PC-3 (cell line): ENCODE measurements at places on chromosomes 5 and 9.

- peak; percentile 90 for DNase-seq
Observed at GRCh38 chr5:108727651-108728565, 19.8 kb upstream of the FER start.

- DNase-seq = no peak
Observed at GRCh38 chr5:176773408-176774035, 36.8 kb upstream of the UNC5A start.

- DNase-seq = peak; percentile 26
Observed at GRCh38 chr5:140109018-140109758, 4.7 kb upstream of the PURA start.

DNA sequence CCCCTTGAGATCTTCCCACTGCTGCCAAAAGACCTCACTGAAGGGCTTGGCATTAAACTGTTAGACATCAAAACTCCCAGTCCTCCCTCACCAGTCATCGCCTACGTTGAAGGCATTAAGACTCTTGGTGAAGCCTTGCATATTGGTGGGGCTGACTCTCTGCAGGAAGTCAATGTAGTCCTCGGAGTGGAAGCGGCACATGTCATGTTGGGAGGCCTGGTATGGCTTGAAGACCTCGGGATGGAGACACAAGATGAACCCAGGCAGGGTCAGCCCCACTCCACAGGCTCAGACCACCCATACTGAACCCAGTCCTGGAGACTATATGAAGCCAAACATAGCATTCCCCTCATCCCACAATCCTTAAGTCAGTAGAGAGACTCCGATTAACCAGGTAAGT, 1.9 kb downstream of the HDAC3 start:
- DNase-seq = no peak

DNA sequence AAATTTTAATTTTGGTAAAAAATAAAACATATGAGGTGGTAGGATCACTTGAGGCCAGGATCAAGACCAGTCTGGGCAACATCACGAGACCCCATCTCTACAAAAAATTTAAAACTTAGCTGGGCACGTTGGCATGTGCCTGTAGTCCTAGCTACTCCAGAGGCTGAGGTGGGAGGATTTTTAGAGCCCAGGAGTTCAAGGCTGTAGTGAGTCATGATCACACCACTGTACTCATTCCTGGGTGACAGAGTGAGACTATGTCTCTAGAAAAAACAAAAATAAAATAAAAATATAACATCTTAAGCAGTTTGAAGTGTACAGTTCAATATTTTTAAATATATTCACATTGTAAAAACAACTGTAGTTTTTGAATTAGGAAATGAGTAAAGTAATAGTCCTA, 108.3 kb downstream of the SMIM15 start:
- peak; percentile 9 for DNase-seq

GRCh38 chr5:89444088-89444487, 561.1 kb upstream of the MEF2C start:
- DNase-seq = no peak

DNA sequence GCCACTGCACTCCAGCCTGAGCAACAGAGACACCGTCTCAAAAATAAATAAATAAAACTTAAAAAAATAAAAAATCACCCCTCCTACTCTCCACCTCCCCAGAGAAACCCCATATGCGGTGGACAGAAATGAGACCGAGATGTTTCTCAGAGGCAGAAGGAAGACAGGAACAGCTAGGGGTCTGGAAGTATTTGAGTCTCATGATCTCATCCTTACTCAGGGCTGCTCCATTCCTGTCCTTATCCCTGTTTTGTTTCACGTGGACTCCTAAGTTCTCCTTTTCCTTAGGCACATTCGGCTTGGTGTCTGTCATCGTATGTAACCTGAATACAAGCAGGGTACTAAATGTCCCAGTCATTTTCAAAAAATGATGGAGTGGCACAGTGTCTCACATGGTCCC, 76.1 kb downstream of the C9orf50 start:
- DNase-seq = peak; percentile 18

DNA sequence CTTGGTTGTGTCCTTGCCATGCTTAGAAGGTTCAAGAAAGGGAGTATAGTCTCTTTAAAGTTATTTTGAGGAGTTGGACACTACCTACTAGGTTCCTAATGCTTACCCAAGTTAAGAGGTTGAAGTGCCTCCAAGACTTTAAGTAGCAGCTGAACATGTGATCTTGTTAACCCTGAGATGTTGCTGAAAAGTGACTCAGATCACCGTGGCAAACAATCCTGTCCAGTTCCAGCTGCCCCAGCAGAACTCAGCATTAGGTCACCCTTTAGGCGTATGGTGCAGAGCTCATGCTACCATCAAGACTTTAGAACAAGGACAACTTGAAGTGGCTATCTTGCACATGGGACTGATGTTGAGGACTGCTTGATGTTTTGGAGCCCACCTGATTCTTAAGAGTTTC, 22.5 kb downstream of the ZNF462 start:
- peak; percentile 70 for DNase-seq

DNA sequence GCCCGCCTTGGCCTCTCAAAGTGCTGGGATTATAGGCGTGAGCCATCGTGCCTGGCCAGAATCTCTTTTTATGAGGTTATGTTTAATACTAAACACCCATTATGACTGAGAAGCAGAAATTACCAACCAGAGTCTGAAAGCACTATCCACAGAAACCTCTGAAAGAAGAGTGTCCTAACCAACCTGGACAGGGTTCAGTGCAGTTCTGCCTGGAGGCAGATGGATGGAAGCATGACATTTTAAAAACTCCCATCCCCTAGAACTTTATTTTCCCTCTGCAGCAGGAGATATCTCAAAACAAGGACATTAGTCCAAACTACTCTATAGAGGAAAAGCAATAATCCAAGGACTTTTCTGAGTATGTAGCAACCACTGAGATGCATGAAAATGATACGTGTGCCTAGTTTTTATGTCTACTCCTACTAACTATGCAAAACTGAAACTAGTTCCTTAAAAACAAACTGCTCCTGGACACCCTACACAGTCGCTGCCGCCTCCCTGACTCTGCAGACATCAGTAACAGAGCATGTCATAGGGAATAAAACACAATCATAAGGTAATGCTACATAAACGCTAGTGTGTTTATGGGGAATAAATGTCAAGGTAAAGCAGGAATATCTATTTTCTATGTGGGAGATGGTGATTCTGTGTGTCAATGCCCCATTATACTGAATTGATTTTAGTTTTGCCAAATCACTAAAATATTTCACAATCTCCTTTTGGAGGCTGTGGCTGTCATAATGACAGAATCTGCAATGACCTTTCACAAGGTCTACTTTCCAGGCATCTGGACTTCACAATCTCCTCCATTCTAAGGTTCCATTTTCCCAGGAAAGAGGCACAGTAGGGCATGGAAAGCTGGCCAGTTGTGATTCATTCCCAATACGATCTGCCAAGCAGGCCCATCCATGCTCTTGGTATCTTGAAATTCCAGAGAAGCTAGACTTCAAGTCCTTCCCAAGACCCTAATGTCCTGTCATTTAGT, 122.8 kb downstream of the SIL1 start:
- DNase-seq = no peak

GRCh38 chr5:175219366-175219765, 224.6 kb downstream of the DRD1 start:
- no peak for DNase-seq

DNA sequence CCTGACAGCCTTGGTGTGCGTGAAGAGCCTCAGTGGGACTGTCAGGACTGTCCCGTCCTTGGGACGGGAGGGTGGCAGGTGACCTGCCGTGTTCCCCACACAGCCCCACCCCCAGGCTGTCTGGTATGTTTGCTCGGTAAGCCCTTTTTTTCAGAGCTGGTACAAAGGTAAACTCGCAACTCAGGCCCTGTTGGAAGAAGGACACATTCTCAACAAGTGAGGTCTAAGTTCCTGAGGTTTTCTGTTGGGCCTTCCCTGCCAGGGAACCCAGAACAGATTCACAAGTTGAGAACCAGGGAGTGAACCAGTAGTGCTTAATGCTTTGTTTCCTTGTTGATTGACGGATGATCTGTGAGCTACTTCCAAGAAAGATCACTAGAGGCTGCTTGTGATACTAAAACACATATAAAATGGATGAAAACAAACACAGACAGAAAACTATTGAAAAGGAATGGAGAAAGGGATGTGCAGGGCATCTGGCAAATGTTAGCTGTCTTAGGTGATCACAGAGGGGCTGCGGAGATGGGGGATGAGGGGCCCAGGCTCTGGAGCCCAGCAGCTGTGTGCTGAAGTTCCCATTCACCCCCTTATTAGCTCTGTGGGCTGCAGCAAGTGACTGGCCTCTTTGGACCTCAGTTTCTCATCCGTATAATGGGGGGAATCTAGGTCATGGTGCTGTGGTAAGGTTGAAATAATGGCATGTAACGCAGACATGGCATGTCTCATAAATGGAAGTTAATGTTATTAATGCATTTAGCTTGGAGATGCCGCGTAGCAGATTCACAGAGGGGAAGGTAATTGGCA, 2.7 kb downstream of the NDST1 start:
- DNase-seq = no peak

- DNase-seq = no peak
Observed at GRCh38 chr5:109452661-109453060, 42.9 kb upstream of the PJA2 start.

GRCh38 chr5:38556088-38556598, 303 bp downstream of the LIFR start:
- DNase-seq = no peak

DNA sequence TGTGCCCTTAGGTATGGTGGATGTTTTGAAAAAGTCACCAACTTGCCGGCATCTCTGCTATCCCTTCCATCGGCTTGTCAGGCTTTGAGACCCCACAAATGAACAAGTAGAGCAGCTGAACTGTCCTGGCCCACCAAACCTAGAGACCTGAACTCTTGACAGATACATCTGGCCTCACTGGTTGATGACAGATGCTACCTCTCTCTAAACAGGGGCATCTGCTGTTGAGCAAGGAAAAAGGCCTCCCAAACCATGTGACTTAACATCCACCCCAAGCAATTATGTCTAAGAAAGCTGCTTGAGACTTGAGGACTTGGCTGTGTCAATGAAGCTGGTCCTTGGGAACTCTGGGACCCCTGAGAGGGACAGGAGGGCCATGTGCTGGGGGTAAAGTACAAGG, 2.3 kb downstream of the CCNI2 start:
- no peak for DNase-seq

GRCh38 chr5:138024117-138024516, 8.8 kb downstream of the FAM13B start:
- no peak for DNase-seq

GRCh38 chr9:136930014-136930413, 14.5 kb downstream of the FBXW5 start:
- DNase-seq = no peak

- no peak for DNase-seq
Observed at GRCh38 chr5:179747811-179748210, 15.2 kb downstream of the MAML1 start.

- DNase-seq = no peak
Observed at GRCh38 chr9:126306071-126306647, 20.5 kb upstream of the MVB12B start.

DNA sequence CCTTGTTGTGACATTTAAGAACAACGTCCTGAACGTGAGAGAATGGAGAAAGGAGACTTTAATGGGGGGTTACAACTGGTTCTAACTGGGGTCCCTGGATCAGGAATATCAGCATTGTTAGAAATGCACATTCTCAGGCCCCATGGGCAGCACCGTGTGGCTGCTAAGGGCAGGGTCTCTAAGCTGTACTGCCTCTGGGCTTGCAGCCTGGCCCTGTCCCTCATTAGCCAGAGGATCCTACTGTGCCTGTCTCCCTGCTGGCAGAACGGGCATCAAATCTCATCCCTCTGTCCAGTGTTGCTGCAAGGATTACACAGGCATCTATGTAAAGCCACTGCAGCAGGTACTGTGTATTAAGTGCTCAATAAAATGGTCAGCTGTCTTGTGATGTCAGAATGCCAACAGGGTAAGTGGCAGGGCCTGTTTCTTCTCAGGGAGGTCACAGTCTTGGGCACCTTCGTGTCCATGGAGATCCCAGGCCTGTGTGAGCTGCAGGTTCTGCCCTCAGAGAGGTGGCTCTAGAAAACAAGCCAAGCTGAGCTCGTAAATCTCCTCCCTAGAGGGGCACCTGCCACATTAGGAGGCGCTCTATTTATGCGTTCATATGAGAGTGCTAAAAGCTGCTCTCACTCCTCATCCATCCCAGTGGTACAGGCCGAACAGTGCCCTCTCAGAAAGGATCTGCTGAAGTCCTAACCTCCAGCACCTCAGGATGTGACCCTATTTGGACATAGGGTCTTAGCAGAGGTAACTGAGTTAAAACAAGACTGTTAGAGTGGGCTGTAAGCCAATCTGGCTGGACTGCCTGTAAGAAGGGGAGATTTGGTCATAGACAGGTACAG, 210.5 kb downstream of the GADD45G start:
- no peak for DNase-seq

- peak; percentile 77 for DNase-seq
Observed at GRCh38 chr9:82606492-82607382, 456.2 kb downstream of the RASEF start.

GRCh38 chr5:5644249-5644648, 221.8 kb downstream of the ICE1 start:
- DNase-seq = no peak

DNA sequence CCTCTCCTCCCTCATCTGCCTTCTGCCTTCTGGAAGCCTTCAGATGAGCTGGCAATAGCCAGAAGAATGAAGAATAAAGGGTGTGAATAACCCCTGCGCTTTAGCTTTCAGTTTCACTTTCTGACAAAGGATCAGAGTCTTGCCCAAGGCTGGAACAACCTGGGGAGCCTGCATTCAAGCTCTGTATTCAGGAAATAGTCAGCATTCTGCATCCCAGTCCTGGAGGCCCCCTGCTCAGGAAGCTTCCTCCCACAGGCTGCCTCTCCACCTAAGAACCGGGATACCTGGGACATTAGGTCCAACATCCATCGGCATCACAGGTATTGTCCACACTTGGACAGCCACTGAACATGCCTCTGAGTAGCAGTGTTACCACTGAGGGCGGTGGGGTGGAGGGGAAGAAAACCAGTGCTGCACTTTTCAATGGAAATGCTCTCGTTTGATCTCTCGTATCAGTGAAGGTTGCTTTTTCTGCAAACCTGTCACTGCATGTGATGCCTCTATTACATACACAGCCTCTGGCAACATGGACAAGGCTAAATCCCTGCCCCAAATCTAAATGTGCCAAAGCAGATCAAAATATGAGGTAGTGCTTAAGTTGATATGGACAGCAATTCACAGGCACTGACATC, 39.8 kb upstream of the ACO1 start:
- no peak for DNase-seq

DNA sequence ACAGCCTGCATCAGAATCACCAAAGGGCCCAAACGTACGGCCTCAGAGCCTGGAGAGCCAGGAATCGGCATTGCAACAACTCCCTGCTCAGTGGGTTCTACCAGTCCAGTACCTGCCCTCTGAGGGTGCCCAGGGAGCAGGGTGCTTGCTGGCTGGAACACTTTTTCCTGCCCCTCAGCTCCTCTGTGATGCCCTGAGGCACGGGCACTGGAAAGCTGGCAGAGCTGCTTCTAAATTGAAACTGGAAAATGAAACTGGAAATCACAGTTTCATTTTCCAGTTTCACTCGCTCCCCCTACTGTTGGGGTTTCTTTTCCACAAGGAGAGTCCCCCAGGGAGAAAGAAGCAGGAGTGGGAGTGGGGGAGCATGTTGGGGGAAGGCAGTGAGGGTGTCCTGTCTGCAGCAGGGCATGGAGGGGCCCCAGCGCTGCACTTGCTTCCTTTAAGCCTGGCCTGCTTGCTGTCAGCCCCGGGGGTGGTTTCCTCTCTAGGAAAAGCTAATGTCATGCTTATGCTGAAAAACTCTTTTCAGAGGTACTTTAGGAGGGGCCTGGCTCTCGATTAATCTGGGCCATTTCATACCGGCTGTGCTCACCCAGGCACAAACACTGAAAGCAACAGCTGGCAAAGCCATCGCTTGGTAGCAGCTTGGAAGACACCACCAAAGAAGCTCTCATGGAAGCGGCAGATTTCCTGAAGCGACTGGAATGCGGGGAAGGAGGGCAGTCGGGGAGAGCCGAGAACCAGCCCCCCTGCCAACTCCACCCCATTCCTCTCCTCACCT, 26.2 kb downstream of the IRF1 start:
- no peak for DNase-seq
